Adrenal gland (tissue), 19 donors: ENCODE measurements at places on chromosomes 5 and 9. TPM values are rescaled to one million over a fixed set of nuclear protein-coding genes. Genes with fewer than 3 reads are reported as not detected.

Gene PCDHA13
- not detected for total RNA-seq

Gene PHYHD1
- 10.5 TPM for total RNA-seq

Gene TYRP1
- total RNA-seq, result not detected

Gene WNT8A
- total RNA-seq, result not detected

Gene GNPDA1
- total RNA-seq, result 90.7 TPM

Gene JAKMIP2
- 3.7 TPM for total RNA-seq

Gene HAPLN1
- total RNA-seq, result not detected

Gene ABCA2
- 54.4 TPM for total RNA-seq

GRCh38 chr9:107674721-107675277 lies 185.2 kb upstream of the KLF4 start:
- DNase-seq, result peak; percentile 48

DNA sequence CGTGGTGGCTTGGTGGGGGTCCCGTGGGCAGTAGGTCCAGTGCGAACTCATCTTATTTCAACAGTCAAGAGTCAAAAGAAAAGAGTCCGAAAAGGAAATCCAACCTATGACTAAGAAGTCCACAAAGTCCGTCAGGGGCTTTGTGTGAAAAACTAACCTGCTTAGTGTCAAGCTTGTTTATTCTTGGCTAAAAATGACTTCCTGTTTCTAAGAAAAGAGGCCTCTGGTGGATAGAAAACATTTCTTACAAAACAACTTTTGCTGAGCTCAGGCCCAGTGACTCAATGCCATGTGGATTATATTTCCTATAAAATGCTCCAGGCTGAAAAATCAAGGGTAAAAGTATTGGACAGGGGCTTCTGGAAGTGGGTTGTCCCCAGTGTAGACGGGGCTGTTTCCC lies 105.9 kb downstream of the GADD45G start:
- DNase-seq, result no peak

GRCh38 chr5:132905938-132906337 lies 32.5 kb downstream of the LEAP2 start:
- no peak for DNase-seq

DNA sequence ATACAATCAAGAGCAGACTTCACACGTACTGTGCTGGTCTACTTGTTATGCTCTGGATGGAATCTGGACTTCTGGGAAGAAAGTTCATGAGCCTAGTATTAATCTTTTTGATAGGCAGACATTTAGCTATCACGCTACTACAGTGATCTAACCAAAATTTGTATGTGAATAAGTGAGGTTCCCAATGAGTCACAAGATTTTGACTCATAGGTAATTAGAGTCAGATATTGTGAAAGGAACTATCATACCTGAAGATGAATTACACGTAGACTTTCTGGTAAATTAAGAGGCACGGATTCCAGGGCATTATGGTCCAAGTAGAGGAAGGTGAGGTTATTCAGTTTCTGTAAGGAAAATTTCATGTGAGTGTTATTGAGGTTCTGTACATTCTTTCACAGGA lies 18.4 kb downstream of the OGN start:
- DNase-seq, result no peak

- no peak for DNase-seq
Measured at GRCh38 chr9:130354806-130355205, 89.2 kb downstream of the HMCN2 start.

- no peak for DNase-seq
Measured at GRCh38 chr9:93576258-93577077, at the start of gene PHF2. Gene PHF2, plus strand, starts transcription at chr9:93576584. Its CDS starts 190 bp downstream, at chr9:93576774.

DNA sequence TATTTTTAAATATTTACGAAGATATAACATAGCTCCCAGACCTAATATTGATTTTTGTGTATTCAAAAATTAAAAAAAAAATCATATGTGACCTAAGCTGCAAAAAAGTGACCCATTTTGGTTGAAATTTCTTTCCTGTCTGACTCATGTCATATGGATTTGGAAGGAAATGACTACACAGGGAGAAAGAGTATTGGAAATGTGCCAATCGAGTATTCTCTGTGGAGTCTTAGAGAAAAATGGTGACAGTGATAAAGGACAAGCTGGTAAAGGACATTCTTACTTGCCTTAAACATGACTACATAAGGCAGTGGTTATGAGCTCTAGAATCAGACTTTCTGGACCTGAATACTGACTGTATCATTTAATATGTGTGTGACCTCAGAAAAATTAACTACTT lies 262.9 kb upstream of the PTPRD start:
- no peak for DNase-seq

GRCh38 chr9:37382161-37382981 lies 40.1 kb upstream of the GRHPR start:
- DNase-seq, result no peak

DNA sequence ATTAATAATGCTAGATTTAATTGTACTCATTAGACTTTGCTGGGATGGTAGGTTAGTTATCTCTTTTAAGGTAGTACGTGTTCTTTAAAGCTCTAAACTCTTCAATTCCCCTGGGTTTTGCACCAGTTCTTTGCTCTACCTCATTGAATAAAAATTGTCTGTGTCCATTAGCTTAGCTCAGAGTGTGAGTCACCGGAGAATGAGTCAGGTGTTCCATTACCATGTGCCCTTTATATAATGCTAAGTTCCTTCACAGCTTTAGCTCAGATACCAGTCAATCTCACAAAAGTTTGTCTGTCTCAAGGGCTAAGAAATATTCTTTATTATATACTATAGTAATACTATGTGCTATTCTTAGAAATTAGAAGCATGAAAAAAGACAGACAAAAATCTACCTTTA lies 339.4 kb downstream of the PRELID2 start:
- peak; percentile 46 for DNase-seq

GRCh38 chr5:74946471-74946870 lies 80.3 kb upstream of the FAM169A start:
- no peak for DNase-seq

DNA sequence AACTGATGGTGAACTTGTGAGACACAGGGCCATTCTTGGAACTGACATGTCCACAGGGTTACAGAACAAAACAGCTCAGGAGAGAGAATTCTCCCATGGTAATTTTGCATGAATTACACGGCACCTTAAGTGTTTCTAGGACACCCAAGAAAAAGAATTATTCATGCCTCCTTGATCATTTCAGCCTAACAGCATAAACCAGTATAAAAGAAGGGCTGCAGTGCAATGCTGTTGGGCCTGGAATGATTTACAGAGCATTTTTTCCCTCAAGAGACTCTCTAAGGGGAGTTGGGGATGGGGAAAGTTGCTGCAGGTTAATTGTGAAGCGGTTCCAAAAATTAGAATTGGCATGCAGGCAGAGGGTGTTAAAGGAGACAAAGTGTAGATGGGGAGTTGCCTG lies 136.4 kb upstream of the FBXL7 start:
- no peak for DNase-seq

DNA sequence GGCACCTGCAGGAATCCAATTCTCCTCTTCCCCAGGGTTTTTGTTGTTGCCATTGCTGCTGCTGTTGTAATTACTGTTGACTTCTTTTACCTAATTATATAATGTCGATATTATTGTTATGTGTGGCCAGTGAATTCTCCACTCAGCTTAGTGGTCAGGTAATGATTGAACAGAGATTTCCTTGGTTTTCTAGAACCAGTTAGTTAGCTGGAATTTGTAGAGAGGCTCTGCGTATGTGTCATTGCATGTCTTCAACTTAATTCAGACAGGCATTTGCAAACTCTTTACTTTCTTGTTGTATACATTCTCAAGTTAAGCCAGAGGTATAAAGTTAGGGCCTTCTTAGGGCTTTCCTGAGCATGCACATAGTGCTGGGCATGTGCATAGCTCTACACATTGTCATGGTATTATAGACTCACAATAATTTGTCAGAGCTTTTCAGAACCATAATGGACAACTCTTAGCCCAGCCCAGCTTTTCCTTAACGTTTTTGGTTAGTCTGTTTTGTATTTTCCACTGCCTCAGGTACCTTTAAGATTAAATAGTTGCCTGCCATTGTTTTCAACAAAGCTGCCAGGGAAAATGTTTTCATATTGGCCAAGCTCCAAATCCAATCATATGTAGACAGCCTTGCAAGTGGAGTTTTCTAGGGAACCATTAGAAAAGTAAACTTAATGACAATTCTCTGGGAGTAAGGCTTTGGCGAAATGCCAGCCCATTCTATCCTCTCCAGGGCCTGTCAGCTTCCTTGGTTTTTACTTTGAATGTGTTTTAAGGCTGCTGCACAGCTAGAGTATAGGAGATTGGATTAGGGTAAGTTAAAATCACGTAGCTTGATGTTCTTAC lies 68.1 kb downstream of the UBE2R2 start:
- no peak for DNase-seq

- DNase-seq, result no peak
Measured at GRCh38 chr5:135392256-135392655, 6.8 kb downstream of the MACROH2A1 start.

- DNase-seq, result no peak
Measured at GRCh38 chr5:25850581-25850980, 1187.8 kb downstream of the CDH9 start.

- no peak for DNase-seq
Measured at GRCh38 chr5:38455796-38456330, 100.6 kb downstream of the LIFR start.

DNA sequence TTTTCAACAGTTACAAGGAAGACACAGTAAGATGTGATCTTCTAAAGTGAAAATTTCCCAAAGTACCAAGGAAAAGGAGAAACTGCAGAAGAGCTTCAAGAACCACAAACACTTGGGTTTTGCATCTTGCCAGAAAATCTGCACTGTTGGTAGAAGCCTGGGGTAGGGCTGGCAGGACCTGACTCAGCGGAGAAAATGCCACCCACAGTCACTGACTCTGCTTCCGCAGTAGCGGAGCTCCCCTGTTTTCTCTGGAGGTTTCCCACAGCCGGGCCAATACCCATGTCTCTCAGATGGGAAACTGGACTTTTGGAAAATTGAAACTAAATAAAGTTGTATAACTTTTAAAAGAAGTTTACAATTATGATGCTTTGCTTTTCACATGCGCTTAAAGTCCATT lies 104.2 kb downstream of the MEF2C start:
- peak; percentile 23 for DNase-seq

- no peak for DNase-seq
Measured at GRCh38 chr9:74960561-74960960, 7.8 kb upstream of the C9orf40 start.

DNA sequence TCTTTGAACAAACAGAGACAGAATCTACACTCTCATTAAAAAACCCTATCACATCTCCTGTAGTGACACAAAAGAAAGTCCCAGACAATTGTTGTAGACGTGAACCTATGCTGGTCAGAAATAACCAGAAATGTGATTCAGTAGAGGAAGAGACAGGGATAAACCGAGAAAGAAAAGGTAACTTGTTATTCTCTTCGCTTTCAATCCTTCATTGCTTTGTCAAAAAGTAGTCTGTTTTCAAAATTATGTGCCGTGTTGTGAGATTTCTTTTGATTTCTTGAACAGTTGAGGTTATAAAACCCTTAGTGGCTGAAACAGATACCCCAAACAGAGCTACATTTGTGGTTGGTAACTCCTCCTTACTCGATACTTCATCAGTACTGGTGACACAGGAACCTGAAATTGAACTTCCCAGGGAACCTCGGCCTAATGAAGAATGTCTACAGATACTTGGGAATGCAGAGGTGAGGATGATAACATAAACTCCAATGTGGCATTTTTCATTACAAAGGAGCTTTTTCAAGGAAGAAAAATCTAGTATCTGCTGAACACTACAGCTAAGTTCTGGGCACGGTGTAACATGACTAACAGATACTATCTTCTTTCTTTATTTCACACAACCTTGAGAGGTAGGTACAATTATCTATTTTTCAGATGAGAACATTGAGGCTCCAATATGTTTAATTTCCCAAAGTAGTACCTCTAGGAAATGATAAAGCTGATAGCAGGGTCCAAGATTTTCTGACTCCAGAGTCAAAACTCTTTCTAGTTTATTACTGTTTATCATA lies 14.3 kb downstream of the HMGCR start:
- no peak for DNase-seq

GRCh38 chr5:81336556-81336955 lies 35.2 kb downstream of the ZCCHC9 start:
- DNase-seq, result no peak

DNA sequence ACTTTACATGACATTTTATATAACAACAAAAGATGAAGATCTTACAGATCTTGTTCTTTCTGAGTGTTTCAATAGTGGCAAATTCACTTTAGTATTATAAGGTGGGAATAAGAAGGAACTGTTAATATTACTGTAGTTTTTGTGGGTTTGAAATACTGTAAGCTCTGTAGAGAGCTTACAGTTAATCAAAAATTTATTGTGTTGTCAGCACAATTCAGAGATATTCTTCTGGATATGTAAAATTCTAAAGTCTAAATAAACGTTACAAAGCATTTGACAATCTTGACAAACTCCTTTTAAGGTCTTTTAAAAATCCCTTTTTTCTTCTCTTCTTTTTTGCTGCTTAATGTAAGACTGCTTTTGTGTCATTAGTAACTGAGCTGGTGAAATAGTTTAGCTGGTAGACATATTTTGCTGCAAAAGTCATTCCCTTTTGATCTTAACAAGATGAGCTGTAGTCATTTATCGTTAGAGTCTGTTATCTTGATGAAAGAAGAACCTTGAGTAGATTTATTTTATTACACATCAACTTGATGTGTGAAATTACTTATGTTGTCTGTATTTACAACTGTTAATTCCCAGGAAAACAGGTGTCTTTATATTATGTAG lies 186.0 kb downstream of the WDR70 start:
- DNase-seq, result no peak

DNA sequence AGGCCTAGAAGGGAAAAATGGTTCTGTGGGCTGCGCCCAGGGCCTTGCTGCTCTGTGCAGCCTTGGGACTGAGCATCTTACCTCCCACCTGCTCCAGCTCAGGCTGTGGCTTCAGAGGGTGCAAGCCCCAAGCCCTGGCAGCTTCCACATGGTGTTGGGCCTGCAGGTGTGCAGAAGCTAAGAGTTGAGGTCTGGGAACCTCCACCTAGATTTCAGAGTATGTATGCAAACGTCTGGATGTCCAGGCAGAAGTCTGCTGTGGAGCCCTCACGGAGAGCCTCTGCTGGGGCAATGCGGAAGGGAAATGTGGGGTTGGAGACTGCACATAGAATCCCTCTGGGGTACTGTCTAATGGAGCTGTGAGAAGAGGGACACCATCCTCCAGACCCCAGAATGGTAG lies 36.0 kb downstream of the FBXL7 start:
- DNase-seq, result no peak

GRCh38 chr5:117072439-117072838 lies 497.8 kb upstream of the SEMA6A start:
- DNase-seq, result no peak

GRCh38 chr5:14306329-14306815 lies 163.2 kb downstream of the TRIO start:
- DNase-seq, result no peak

GRCh38 chr5:58582019-58582802 lies 664 bp upstream of the RAB3C start:
- no peak for DNase-seq
